ENCODE measurements at places on chromosomes 2 and 18.

GRCh38 chr2:230794497-230794896 lies 70.2 kb upstream of the ITM2C start:
- DNase-seq, result no peak

- DNase-seq, result no peak
Measured at GRCh38 chr2:10954416-10954815, 42.7 kb downstream of the KCNF1 start.

GRCh38 chr18:37395631-37396030 lies 170.0 kb downstream of the CELF4 start:
- no peak for DNase-seq

DNA sequence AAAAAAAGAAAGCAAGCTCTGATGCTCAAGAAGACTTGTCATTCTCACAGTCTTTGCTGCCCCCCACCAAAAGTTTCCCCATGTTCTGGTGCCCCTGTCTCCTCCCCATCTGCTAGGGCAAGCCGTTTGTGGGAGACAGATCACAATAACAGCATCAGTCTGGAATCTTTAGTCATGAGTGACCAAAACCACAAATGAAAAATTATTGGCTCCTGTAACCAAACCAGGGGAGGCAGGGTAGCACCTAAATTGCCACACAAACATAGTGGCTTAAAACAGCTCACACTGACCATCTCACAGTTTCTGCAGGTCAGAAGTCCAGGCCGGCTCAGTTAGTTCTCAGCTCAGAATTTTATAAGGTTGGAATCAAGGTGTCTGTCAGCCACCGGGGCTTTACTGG lies 9.1 kb upstream of the B3GNT7 start:
- DNase-seq, result no peak

DNA sequence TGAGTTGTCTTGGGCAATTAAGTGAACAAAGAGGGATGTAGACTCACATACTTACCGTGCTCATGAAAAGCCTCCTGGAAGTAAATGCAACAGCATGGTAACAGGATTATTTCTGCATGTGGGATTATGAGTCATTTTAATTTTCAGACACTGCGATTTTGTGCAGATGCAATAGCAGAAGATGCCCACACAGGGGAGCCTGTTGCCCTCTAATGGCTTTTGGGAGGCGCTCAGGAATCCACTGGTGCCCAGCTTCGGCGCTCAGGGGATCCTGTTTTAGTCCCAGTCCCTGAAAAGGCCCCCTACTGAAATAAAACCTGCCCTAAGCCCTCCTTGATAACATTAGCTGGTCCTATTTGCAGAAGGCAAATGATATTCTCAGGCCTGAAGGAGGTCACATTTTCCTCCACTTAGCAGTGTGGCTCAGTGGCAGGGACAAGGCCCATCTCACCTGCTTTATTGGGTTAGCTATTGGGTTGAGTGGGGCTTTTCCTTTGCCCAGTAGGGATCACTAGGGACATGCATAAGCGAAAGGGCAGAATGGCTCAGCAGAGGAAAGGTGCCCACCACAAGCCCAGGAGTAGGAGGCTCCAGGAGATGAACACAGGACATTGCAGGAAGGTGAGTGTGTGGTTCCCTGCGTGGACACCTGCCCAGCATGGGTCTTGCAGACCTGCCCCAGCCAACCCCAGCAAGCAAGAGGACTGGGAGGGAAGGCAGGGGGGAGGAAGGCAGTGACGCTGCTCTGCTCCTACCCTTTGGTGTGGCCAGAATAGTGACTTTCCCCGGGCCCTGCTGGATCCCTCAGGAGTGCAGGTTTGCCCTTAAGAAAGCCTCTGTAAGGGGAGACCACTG lies 26.5 kb upstream of the KCNS3 start:
- DNase-seq, result peak; percentile 54

- no peak for DNase-seq
Measured at GRCh38 chr2:6421888-6422287, 443.8 kb downstream of the CMPK2 start.

DNA sequence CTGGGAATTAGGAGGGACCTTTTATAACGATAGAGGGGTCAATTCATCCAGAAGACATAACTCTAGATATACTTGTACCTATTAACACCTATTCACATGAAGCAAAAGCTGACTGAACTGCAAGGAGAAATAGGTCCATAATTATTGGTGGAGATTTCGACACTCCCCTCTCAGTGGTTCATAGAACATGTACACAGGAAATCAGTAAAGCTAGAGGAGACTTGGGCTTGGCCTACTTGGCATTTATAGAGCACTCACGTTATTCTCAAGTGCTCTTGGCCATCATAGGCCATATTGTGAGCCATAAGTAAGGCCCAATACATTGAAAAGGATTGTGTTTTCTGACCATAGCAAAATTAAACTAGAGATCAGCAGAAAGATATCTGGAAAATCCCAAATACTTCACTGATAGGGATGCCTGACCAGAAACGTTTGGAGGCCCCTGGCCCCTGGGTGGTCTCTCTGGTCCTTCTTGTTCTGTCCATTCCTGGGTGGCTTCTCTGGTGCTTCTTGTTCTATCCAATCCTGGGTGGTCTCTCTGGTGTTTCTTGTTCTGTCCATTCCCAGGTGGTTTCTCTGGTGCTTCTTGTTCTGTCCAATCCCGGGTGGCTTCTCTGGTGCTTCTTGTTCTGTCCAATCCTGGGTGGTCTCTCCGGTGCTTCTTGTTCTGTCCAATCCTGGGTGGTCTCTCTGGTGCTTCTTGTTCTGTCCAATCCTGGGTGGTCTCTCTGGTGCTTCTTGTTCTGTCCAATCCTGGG lies 49.0 kb downstream of the SNED1 start:
- no peak for DNase-seq

GRCh38 chr2:41949883-41950665 lies 97.7 kb upstream of the PKDCC start:
- no peak for DNase-seq

GRCh38 chr2:5316001-5316490 lies 376.1 kb upstream of the SOX11 start:
- no peak for DNase-seq

GRCh38 chr2:204226305-204226880 lies 289.8 kb downstream of the ICOS start:
- no peak for DNase-seq

DNA sequence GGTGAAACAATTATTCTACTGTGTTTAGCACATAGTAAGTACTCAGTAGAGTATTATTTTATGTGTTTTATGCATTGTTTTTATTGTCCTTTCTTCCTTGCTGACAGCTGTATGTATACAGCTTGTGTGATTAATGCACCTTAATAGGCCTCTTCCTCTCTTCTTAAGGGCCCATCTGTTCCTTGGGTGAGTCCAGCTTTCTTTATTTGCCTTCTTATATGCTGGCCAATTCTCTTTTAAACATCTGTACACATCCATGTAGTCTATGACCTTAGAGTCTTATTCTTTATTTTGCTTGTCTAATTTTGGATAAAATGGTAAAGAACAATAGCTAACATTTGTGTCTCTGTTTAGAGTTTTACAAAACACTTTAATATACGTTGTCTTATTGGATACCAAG lies 333.7 kb upstream of the MEIS1 start:
- no peak for DNase-seq

- DNase-seq, result no peak
Measured at GRCh38 chr2:113965644-113966043, 75.8 kb downstream of the ACTR3 start.

GRCh38 chr2:69644506-69644979 lies 1.0 kb upstream of the AAK1 start:
- DNase-seq, result peak; percentile 70

DNA sequence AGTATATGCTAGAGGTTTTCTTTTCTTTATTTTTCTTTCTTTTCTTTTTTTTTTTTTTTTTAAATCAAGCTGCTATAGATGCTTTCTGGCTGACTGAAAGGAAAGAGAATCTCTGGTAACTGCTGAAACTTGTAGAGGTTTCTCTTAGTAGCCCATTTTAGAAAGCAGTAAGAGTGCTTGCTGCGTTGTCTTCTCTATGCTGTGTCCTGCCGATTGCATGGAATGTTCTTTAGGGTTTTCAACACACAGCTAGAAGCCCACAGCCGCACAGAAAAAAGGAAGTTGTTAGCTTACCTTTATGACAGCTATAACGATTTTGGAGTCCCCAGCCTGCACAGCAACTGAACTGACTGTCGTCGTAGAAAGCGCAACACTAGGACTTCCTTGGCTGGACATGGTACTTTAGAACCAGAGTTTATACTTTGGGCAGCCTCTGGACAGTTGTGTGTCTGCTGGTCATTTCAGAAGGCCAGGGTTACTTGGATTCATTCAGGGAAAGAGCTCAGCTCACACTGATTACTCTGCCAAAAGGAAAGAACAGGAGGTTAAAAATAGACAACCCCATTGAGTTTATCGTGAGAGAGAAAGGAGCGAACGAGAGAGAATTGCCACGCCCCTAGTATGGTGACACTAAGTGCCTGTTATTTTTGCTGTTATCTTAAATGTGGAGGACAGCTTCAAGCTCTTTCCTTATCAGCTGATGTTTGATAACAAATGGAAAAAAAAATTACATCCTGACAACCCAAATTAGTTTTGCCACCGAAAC lies at the start of gene CCDC141:
TSS of gene CCDC141 (minus strand) at position 592 of the 766 bp plus-strand sequence. CDS start at position 396, 196 bp downstream.
- DNase-seq, result no peak

GRCh38 chr2:216274194-216274840 lies 98.0 kb downstream of the MARCHF4 start:
- no peak for DNase-seq

GRCh38 chr18:51383116-51383515 lies 185.6 kb upstream of the MEX3C start:
- DNase-seq, result no peak

DNA sequence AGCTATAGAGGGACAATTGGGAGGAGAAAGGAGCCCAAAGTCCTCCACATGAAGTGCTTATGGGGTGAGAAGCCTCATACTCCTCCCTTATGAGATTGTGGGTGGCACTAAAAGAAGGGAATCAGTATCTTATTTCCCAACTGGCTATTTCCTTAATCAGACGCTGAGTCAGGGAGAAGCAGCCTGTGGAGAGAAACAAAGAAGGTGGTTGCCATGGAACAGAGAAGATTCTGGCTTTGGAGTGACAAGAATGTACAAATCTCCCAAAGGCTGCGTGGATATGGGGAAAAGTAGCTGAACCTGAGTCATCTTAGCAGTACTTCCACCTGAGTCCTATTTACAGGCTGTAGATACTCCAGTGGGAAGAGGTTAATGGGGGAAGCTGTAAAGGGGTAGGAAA lies 115.8 kb upstream of the CWC22 start:
- DNase-seq, result no peak

GRCh38 chr18:79603321-79604204 lies 76.0 kb upstream of the CTDP1 start:
- DNase-seq, result no peak

DNA sequence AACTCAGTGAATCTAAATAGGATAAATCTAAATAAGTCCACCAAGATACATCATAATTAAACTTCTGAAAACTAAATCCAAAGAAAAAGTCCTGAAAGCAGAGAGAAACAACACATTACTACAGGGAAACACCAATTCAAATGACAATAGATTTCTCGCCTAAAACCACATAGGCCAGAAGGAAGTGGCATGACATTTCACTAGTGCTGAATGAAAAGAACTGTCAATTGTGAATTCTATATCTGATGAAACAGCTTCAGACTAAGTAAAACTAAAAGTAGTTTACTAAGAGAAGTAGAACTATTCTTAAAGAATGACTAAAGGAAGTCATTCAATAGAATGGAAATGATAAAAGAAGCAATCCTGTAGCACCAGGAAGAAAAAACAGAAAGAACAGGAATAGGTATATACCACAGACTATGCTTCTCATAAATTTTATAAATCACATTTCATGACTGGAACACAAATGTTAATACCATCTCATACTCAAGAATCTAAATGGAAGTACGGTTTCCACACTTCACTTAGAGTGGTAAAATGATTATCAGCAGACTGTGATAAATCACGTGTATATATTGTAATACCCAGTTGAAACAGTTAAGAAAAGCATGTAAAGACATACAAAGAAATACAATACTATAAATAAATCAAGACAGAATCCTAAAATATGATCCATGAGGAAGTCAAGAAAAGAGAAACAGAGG lies 46.4 kb downstream of the ASXL2 start:
- DNase-seq, result no peak

DNA sequence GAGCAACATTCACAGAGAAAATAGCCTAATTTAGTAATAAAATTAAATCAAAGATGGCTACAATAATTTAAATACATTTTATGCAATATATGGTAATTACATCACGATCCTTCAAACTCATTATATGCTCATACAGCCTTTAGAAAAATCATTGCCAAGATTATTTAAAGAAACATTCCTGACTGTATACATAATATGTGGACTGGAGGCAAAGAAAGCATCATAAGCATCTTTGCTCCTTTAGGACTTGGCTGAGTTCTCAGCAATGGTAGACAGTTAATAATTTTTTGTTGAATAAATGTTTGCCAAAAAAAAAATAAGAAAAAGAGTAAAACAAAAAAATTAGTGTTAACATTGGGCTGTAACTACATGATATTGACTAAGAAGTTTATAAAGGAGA lies 26.9 kb downstream of the NCKAP5 start:
- no peak for DNase-seq

DNA sequence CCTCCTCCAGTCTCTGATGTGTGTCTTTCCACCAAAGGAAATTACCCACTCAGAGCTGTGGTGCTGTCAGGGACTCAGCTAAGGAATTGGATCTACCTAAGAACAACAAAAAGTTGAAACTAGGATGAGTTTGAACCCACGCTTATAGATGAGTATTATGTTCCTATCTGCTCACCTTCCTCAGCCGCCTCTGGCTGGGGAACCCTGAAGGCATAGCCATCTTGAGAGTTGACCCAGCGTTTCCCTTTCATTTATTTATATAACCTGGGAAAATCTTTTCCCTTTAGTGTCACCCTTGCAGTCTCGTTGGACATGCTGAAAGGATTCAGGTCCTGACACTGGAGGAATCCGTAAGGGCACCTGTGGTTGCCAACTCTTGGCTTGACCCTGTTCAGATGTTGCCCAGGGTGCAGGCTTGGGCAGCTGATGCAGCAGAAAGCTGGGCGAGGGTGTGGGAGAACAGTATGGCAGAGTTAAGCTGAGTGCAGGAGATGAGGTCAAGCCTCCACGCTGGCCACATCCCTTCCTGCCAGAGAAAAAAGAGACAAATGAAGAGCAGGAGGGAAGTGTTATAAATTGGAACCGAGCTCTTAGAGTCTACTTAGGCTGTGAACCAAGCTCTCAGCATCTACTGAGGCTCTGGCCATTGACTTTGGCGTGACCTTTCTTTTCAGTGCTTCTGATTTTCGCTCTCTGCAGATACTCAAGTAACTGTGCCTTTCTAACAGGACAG lies 1.9 kb downstream of the CDH20 start:
- DNase-seq, result no peak

DNA sequence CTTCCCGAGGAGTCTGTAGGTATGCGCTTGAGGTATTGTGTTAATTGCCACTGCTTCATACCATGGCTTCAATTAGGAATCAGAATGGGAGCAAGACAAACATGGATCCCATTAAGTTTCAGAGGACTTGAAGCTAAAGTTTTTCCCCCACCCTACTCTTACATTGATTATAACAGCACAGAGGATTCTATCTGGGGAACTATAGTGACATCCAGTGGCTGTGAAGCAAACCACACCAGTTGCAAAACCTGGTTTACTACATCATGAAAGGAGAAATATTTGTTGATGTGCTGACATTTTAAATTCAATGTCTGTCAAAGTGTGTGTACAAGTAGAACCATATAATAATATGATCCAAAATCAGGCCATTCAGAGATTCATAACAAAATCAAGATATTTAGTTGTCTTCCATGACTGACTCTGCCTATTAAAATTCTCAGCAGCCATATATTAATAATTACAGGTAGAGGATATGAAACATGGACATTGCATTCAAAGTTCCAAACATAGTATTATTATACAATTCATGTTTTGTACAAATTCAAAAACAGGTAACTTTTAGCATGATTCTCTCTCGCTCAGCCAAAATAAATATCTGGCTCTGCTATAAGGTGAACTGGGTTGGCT lies 82.9 kb downstream of the GRB14 start:
- no peak for DNase-seq

- no peak for DNase-seq
Measured at GRCh38 chr2:216987252-216987821, 127.5 kb upstream of the TNP1 start.

Data from amygdala (tissue), 56 donors.